NCI-H1417 (cell line): ENCODE measurements at places on chromosomes 11 and 22.

GRCh38 chr22:46451741-46452140 lies 85.7 kb downstream of the CELSR1 start:
- no peak for DNase-seq

DNA sequence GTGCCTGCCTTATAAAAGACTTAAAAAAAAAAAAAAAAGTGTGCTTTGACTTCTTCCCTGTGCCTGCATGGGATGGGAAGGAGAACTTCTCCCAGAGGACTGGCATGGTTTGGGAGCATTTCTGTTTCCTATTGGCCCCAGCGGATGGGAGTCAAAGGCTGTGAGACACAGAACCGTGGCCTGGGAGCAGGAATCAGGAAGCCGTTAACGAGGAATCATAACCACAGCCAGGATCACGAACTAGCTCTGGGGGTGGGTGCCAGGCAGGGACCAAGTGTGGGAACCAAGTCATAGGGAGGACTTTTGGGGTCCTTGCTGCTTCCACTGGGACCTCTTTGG lies 526 bp downstream of the C1QTNF6 start:
- DNase-seq = no peak

GRCh38 chr11:125128450-125128849 lies 17.0 kb upstream of the TMEM218 start:
- DNase-seq = no peak

DNA sequence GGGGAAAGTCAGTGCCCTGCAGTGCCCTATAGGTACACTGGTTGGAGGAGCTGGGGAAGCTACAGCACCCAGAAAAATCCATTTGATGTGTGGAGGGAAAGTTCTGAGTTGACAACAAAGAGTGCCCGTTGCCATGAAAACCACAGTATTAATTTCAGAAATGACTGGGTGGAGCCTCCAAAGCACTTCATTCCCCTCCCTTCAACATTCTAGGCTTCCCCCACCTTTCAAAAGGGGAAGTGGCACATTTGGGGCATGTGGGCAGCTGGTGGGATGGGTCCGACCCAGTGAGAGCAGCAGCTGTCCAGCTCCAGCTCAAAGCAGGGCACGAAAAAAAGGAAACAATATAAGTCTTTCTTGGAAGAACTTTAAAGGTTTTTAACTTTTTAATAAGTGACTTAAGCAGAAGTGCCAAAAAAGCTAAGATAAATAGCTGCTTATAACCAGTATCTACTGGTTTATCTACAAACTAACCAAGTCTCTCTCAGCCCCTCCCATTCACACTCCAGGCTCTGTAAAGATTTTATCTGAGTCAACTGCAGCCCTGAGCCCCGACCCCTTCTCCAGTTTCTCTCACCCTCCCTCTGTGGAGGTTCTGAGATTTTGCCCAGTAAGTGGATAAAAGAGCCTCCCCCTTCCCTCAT lies 9.0 kb upstream of the AHNAK start:
- no peak for DNase-seq

DNA sequence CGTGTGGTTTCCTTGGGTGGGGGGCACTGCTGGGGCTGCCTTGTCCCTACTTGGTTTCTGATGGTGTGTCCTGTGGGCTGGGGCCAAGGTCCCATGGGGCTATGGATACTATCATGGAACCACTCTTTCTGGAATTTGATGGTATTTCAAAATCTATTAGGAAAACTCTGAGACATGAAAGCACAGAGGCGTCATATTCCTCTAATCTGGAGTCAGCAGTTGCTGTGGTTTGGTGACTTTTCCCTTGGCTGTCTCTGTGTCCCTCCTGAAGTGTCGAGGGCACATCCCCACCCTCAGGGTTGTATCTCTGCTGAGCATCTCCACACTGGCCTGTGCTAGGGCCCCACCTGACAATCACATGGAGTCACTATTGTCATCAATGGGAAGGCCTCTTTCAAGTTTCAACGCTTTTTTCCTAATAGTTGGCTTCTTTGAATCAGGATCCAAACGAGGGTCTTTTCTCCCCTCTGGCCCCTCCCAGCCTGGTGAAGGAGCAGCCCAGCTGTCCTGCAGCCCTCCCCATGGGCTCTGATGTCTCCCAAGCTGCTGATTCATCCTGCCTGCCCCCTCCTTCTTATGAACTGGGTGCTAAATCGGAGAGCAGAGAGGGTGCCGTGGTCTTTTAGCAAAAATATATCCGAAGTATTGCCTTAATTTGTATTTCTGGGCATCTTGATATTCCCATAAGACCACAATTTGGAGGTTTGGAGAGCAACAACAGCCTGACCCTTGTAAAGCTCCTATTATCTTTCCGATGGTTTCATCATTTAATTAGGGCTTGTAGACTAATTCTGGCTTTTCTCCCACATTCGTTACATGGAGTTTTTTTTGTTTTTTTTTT lies 38.5 kb downstream of the MED15 start:
- DNase-seq = no peak

DNA sequence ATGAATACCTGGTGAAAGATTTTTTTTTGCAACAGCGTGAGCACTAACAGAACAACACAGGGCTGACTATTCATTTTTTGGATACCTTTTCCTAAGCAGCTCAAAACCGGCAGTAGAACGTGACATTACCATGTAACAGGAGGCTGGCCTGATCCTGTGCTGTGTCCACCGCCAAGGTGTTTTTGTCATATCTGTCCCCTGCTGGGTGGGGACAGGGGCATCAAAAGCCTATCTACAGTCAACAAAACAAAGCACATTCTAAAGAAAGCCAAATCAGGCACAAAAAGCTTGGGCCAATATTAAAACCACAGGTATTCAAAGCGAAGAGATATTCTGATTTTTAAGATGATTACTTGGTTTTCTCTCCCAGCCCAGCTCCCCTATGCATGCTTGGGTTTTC lies 151.2 kb downstream of the LRRC4C start:
- DNase-seq = no peak
